Activated naive CD8-positive, alpha-beta T cell treated with anti-CD3 and anti-CD28 coated beads, Interleukin-2, amount 50 U/mL, for 16 hours (primary cell): ENCODE measurements at places on chromosomes 12 and 14.

DNA sequence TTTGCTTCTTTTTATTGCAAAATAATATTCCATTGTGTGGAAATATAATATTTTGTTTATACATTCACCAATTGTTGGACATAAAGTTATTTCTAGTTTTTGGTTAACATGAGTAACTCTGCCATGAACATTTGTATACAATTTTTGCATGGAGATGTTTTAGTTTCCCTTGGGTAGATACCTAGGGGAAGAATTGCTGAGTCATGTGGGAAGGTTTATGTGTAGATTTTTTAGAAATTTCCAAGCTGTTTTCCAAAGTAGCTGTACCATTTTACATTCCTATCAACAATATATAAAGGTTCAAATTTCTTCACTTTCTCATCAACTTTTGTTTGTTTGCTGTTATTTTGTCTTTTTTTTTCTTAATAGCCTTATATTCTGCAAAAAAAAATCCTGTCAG lies 664.7 kb upstream of the FBXO33 start:
- no peak for DNase-seq

- no peak for DNase-seq
Observed at GRCh38 chr12:19620222-19620621, 180.9 kb downstream of the AEBP2 start.

- no peak for DNase-seq
Observed at GRCh38 chr12:67752226-67752732, 103.7 kb downstream of the DYRK2 start.

DNA sequence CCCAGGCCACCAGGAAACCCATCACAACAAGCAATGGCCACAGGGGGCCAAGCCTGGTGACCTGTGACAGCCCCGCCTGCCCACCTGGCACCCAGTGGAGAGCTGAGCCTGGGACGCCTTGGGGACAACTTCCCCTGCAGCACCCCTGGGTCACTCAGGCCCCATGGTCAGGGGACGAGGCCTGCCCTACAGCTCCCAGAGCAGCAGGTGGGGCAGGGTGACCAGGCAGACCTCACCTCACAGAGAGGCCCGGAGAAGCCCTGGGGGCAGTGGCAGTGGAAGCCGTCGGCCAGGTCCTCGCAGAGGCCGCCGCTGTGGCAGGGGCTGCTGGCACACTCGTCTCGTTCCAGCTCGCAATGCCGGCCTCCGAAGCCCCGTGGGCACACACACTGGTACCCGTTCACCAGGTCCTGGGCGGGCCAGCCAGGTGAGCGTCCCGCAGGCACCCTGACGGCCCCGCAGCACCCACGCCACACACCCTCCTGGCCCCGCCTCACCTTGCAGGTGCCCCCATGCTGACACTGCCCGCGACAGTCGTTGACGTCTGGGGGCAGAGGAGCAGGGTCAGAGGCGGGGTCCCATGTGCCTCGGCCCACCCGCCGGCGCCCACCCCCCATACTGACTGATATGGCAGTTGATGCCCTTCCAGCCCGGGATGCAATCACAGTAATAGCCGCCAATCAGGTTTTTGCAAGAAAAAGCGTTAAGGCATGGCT lies 18.1 kb downstream of the JAG2 start:
- no peak for DNase-seq

- no peak for DNase-seq
Observed at GRCh38 chr12:91384366-91384765, 201.7 kb upstream of the DCN start.

DNA sequence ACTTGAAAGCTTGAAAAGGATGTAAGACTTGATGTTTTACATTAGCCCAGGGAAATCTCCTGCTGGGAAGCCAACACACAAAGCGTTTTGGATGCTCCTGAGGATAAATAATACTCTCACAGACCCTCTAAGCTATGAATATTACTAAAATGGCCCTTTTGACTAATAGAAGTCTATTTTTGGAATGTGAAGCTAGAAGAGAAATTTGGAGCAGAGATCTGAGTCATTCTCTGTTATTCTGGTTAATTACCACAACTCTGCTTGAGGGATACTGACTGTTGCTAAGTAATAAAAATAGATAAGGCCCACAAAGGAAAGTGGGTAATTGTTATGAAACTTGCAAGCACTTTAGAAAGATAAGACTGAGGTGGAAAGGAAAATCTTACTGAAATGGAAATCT lies 346.2 kb upstream of the STXBP6 start:
- no peak for DNase-seq

GRCh38 chr14:91883753-91884152 lies 16.4 kb upstream of the TC2N start:
- DNase-seq: no peak

DNA sequence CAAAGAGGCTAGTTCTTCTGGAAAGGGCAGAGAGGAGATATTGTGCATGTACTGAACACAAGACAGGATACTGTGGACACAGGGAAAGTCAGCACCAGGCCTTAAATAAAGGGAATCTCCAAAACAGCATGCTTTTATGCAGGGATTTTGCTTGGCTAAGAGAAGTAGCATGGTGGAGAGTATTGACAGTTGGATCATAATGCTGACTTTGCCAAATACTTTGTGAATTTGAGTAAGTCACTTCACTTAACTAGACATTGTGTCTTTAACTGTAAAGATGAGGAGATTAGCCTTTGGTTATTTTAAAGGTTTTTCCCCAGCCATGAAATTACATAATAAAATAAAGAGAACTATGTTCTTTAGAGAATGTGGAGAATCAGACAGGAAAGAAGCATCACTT lies 24.5 kb downstream of the GALNT8 start:
- no peak for DNase-seq

DNA sequence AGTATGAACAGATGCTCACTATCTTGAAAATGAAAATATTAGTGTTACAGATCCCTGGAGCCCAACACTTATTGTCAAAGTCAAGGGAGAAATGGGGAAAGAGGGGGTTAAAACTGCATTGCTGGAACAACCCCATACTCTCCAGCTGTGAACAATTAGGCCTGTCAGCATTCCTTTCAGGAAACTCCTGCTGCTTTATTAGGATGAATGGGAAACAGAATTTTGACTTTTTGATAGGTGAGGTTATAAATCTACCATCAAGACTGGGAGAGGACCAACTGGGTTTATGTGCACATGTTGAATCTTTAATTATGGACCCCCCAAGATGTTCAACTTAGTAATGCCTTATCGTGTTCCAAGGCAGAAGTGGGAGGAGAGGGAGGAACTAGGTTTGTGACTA lies 85.0 kb downstream of the TMTC1 start:
- no peak for DNase-seq
